Activated T-helper 9 cell treated with anti-CD3 and anti-CD28 coated beads, Interleukin-2, amount 50 U/mL, for 16 hours (primary cell): ENCODE measurements at places on chromosomes 1 and 21.

GRCh38 chr1:21341517-21342078, 51.3 kb upstream of the ECE1 start:
- DNase-seq: no peak

DNA sequence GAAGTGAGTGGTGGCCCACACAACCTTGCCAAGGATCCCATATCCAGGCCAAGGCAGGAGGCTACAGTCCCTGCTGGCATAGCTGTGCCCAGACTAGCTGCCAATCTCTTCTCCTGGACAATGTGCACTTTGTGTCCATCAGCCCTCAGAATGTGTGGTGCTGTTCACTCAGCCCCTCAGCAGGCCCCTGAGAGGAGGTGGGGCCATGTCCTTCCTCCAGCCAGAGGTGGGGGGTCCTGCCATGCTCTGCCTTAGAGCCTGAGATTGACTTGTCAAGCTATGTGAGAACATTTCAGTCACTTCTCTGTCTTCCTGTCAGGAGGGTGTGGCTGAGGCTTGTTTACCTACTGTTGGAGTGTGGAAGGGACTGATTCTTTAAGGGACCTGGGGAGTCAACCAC, 1.4 kb downstream of the NCF2 start:
- DNase-seq: no peak

DNA sequence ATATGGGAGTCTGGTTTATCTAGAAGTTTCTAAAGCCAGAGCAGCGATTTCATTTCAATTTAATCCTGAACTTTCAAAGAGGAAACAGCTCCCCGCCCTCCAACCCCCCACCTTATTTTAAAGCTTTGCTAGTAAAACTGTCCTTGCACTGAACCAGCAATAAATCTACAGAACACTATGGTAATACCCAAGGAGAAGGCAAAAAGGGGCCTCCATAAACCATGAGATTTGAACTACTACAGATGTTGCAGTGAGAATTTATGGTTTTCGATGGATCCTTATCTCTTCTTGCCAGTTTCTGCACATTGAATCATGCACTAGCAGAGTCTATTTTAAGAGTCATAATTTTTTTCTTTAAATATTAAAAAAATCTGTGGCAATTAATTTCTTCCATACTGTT, 64.8 kb upstream of the BEND5 start:
- DNase-seq: no peak

- no peak for DNase-seq
These were observed 51.4 kb downstream of the ACBD3 start for GRCh38 chr1:226135059-226135651.

GRCh38 chr1:81069856-81070255, 730.9 kb upstream of the ADGRL2 start:
- DNase-seq: no peak

GRCh38 chr1:223504741-223505140, 111.5 kb downstream of the CCDC185 start:
- no peak for DNase-seq

DNA sequence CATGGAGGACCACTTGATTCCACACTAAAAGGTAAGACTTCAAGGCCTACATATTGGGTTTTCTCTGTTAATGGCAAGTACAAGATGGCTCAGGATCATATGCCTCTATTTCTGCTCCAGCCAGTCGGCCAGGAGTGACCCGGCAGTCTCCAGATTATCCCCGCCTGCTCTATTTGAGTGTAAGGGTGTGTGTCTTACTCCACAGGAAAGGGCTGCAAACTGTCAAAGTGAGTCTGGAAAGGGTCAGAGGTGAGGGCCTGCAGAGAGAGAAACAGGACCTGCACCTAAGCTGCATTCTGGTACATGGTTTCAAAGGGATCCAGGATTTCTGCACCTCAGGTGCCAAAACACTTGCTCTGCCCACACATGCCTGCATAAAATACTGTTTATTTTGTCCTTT, 9.2 kb downstream of the ZNF692 start:
- DNase-seq: no peak

GRCh38 chr1:230922620-230923019, 54.3 kb upstream of the C1orf198 start:
- DNase-seq: no peak

- no peak for DNase-seq
These were observed 11.0 kb downstream of the ALDH4A1 start for GRCh38 chr1:18891426-18891780.

- DNase-seq: no peak
These were observed 31.4 kb upstream of the MYOC start for GRCh38 chr1:171683870-171684269.

DNA sequence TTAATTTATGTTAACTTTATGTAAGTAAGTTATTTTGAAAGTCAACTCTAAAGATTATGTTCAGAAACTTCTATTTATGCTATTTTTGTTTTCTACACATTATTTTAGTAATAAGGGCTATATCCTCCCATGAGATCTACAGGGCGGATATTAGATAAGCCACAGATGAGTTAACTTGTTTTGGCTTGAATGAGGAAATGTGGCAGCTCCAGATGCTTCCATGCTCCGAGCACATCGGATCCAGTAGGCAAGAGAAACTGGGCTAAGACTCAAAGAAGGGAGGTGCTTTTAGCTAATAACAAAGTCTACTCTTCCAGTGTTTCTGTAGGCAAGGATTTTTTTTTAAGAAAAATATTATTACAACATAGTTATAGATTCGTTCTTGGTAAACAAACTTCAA, 20.0 kb upstream of the LAMC1 start:
- no peak for DNase-seq

DNA sequence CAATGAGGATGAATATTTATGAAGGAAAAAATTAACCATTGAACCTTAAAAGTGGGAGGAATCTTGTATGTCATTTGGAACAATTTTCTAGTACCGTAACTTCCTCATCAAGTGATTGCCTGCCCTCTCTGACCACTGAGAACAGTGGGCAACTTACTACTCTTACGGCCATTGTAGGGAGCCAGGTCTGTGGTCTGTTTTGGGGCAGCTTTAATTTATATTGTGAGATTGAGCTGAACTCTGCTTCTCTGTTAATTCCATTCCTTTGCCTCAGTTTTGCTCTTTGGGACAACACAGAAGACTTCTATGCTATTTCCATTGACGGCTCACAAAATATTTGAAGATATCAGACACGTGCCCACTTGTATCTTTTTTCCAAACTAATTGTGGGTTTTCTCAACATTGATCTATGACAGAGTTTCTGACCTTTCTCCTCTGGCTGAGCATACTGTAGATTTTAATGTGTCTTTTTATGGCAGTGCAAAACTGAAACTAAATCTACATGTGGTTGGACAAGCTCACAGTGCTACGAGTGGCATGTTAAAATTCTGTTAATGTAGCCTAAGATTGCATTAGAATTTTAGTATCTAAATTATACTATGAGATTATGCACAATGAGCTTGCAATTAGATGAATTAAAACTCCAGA, 27.8 kb upstream of the ZNF281 start:
- DNase-seq: no peak

GRCh38 chr1:191206513-191207207, 729.0 kb upstream of the BRINP3 start:
- DNase-seq: no peak

DNA sequence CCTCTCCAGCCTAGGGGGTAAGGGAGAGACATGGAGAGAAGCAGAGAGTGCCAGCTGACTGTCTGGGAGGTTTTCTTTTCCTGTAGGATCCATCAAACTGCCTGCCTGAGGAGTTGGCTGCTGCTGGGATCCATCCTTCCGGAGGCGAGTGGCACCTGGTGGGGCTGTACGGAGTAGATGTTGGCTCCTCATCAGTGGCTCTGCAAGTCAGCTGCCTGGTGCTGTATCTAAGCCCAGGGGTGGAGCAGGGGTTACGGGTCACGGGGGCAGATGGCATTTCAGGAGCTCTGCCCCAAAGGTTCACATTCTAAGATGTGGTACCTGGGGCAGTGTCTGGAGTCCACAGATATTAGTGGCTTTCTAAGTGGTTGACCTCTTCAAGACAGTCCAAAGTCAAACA, 128.0 kb downstream of the ACTL8 start:
- DNase-seq: no peak

DNA sequence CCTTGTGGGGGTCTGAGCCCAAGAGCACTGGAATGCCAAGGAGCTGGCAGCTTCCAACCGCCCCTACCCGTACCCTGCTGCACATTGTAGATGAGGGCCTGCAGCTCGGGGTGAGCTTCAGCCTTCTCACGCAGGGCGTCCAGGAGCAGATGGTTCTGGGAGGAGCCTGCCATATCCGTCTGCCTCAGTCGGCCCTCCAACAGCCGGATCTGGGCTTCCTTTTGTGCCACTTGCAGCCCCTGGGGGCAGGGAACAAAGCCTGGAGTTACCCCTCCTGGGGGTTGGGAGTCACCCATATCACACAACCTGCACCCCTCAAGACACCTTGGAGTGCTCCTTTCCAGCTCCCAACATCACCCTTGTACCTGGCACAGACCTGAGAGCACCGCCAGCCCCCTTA, 34.8 kb downstream of the KIF21B start:
- no peak for DNase-seq

GRCh38 chr1:111756124-111756513, 418 bp downstream of the DDX20 start:
- DNase-seq: no peak

DNA sequence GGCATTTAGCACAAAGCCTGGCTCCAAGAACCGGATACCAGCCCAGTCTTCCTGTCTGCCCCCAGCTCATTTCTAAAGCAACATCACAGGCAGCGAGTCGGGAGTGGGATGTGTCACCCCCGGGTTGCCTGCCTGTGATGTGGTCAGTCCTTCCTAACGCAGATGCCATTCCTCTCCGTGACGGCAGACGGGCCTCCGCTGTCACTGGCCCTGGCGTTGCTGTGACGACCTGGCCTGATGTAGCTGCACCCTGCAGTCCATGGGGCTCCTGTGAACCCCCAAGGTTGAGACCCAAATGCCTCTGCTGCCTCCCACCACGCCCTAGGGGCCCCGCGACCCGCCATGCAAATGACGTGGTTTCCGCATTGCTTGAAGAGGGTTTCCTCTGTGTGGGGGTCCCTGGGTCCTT, 12.3 kb downstream of the TNFRSF1B start:
- peak; percentile 78 for DNase-seq

GRCh38 chr1:25135909-25136308, 96.4 kb downstream of the SYF2 start:
- no peak for DNase-seq
